ENCODE measurements at places on chromosomes 2 and 18. TPM values are rescaled to one million over a fixed set of nuclear protein-coding genes. Genes with fewer than 3 reads are reported as not detected.

Gene CYP27A1
- total RNA-seq, result 3.3 TPM

Gene CHRND
- total RNA-seq, result not detected

Gene EXOC6B
- 74.9 TPM for total RNA-seq

Gene FAM237A
- total RNA-seq, result not detected

Gene DYNAP
- total RNA-seq, result not detected

Gene ELOA2
- total RNA-seq, result not detected

Gene SLC35F6
- total RNA-seq, result 70.5 TPM

Measured in heart left ventricle (tissue), 16 donors.